Muscle of leg (tissue), 16 donors: ENCODE measurements at places on chromosomes 5 and 9.

- no peak for DNase-seq
Observed at GRCh38 chr5:137051161-137051560, 448.0 kb downstream of the SPOCK1 start.

DNA sequence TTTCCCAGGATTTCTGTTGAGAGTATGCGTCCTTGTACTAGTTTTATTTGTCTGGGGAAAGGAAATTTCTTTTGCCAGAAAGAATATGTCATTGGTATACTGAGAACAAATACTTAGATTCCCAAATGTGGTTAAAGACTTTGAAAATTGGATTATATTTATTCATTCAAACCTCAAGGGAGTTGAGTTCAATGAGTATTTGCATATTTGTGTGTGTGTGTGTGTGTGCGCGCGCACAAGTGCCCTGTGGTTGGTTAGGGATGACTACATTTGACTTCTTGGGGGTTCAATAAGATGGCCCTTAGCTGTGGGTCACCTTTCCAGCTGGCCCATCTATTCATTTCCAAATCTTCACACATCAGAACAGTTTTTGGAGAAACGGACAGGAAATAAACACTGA, 4.9 kb downstream of the RXFP3 start:
- DNase-seq, result no peak

- no peak for DNase-seq
Observed at GRCh38 chr5:168312606-168313295, 21.3 kb downstream of the WWC1 start.

DNA sequence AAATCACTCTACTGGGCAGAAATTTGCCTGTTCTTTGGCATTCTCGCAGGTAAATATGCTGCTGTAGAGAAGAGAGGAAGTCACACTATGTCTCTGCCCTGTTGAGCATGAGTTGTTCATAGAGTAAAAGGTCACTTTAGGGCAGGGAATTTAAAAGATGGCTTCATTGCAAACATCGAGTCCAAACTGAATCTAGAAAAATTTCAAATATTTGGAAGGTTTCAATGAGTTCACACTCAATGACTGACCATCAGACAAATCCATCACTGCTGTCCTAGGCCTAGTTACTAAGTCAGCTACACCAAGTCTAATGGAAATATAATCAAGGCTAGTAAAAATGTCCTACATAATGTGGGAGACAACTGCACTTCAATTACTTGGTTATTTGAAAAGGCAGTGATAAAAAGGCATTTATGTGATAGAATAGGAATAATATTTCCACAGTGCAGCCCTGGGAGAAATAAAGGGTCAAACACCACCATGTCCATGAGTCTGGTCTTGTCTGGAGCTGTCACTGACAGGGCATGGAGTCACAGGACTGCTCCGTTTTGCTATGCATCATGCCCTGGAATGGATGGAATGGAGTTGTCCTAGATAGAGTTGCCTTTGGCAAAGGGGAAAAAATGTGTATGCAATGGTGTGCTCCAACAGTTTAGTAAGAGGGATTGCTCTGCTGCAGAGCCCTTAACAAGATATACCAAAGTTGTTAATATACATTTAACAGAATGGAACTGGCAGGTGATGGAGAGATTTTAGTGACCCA, 218.5 kb upstream of the DAPK1 start:
- no peak for DNase-seq

DNA sequence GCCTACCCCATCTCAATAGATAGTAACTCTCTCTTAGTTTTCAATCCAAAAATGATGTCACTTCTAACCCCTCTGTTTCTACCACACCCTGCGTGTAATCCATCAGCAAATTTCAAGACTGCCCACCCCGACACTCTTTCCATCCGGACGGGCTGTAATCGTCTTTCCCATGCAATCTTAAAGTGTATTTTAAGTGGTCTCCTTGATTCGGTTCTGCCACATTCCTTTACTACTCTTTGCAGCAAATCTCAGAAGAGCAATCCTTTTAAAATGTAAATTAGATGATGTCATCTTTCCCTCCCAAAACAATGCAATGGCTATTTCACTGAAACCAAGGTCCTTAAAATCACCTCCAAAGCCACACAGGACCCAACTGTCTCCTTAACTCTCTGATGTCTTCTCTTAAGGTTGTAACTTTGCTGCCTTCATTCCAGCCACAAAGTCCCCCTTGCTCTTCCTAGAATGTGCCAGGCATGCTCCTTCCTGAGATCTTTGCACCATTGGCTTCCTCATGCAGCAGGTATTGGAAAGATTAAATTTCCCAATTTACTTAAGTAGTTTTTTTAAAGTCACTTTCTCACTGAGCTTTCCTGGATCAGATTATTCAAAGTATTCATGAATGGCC, 932.5 kb upstream of the WWC1 start:
- no peak for DNase-seq

DNA sequence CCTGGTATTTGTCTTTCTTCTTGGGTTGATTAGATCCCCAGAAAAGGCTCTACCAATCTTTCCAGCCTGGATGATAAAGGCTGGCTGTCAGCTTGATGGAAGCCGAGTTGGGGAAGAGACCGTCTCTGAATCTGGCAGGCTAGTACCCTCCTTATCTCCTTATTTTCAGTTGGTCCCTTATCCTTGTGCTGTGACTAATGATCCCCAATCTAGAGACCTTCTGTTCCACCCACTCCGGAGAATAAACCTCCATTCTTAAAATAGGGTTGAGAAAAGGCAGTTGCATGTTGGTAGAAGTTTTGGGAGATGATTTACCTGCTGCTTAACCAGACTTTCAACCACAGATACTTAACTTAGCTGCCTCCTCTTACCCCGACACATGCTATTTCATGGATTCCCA, 52.3 kb downstream of the PRKACG start:
- DNase-seq, result no peak

- DNase-seq, result no peak
Observed at GRCh38 chr5:93570294-93571113, 10.5 kb downstream of the NR2F1-AS1 start.

GRCh38 chr9:134916161-134916665, 1.5 kb downstream of the FCN1 start:
- no peak for DNase-seq
